ENCODE measurements at places on chromosomes 12 and 14.
A peak's percentile ranks its signal among the peaks of the same experiment; 100 is the strongest.

DNA sequence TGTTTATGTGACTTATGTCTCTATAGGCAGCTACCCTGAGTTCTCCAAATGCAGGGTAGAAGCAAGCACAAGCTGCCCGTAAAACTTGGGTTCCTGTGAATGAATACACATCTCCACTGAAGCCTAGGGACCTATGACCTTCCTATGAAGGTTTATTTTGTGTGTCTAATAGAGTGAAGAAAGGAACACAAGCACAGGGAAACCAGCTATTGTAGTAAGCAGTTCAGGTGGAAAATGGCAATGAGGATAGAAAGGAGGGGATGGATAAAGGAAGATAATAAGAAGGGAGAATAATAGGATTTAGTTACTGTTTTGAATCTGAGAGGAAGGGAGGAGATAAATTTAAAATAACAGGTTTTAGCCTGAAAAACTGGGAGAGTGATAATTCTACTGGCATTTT, 2.4 kb downstream of the PFKM start:
- DNase-seq, result no peak

DNA sequence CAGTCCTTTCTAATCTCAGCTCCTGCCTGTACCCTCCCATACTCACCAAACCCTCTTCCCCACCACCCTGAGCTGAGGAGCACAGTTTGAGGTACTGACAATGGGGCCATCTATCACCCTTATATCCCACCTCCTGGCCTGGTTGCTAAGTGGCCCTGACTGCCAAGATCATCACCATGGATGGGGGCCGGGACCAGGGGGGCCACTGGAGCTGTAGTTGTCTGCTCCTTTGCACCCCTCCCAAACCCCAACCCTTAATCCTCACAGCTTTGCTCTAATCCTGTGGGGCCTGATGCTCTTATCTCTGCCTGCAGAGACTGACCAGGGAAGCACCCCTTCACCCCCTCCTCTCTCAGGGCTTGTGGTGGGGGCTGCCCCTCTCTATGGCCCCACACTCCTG, 395 bp upstream of the GNB3 start:
- no peak for DNase-seq

- DNase-seq, result no peak
These were observed 24.4 kb downstream of the SLC8B1 start for GRCh38 chr12:113310489-113310888.

GRCh38 chr14:51488569-51489220, 163.0 kb upstream of the FRMD6 start:
- no peak for DNase-seq

DNA sequence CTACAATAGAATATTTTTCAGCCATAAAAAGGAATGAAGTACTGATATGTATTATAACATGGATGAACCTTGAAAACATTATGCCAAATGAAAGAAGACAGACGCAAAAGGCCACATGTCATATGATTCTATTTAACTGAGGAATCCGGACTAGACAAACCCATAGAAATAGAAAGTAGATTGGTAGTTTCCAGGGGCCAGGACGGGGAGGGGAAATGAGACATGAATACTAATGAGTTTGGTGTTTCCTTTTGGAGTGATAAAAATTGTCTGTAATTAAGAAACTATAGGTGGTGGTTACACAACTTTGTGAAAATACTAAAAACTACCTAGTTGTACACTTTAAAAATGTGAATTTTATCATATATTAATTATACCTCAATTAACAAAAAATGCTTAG, 247.6 kb downstream of the BCAT1 start:
- DNase-seq, result no peak

- DNase-seq, result peak; percentile 50
These were observed 1.5 kb upstream of the KRT6A start for GRCh38 chr12:52494518-52494917.

- no peak for DNase-seq
These were observed at the start of gene IFNG for GRCh38 chr12:68159681-68160304. Gene IFNG (minus strand): TSS chr12:68159740. CDS start chr12:68159615, 125 bp downstream.

DNA sequence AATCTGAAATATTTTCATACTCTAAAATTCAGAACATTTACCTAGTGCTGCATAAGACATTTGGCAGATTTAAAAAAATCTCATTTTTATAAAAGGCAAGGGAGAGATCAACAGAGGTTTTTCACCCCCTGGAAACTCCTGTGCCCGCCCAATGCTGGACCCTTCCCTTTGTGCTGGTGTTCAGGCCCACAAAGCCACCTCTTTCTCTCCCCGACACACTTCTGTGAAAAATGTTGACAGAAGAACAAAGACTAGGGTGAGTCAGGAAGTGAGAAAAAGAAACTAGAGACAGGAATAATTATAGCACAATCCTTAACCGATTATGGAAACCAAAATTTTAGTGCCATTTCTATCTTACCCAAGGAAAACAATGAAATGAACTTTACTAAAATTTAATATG, 197.7 kb upstream of the STXBP6 start:
- no peak for DNase-seq

DNA sequence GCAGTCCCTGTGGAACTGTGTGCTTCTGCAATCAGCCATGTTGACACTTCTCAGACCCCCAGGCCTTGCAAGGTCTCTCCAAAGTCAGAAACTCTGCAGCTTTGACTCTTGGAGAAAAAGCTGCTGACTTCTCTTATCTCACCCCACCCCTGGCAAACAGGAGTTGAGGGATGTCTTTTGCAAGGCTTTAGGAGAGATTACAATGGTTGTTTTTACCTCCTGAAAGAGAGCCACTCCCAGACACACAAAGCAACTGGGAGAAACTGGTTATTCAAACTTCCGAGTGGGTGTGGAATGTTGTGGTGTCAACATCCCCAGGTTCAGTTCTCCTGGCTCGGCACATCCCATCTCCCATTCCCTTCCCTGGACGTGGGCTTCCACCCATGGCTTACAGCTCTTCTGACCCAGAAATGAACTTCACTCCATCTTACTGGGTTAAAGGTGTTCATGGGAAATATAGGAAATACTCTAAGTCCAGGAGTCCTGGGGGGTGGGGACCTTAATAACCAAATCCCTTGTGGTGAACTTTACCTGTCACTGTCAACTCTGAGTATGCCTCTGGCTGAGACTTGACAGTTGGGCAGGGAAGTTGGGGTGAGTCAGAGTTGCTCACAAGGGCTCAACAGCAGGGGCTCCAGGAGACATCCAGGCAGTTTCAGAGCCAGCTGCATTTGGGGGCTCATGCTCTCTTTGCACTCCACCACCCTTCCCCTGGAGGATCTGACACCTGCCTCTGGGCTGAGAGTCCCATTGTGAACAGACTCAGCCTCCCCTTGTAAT, 41.9 kb downstream of the CCDC177 start:
- no peak for DNase-seq

- no peak for DNase-seq
These were observed 13.5 kb upstream of the NGB start for GRCh38 chr14:77284466-77284865.

DNA sequence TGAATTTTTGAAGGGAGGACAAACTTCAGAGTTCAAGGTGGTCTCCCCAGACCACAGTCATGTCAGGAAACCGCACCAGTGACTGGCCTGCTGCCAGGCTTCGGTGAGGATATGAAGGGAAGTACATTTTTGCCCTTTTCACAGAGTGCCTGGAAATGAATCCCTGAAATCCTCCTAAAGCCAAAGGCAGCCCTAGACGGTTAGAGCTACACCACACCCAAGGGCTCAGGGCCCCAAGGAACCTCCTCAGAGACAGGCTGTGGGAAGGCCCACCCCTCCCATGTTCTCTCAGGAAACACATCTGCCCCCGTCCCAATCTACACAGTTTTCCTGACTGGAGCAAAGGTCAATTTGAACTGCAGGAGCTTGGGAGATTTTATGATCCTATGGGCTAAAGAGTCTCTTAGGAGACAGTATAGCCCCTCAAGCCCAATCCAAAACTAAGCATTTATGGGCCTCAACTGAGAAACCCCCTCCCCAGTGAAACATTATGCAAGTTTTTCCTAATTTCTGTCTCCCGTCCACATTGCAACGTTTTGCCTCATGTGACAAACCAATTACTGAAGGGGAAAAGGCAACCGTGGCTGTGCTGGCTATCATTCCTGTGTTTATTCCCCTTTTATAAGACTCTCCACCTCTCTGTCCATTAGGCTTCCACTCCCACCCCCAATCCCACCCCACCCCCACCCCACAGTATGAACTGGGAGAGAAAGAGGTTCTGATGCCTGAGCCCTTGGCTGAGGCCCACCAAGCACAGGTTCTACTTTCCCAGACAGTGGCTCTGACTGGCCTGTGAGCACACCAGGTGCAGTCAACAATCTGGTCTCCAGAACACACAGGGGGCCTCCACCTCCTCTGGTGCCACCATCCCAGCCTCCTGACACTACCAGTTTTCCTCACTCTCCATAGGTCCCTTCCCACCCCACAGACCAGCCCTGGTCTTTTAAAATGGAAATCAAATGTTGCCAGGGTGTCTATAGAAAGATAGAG, 9.6 kb upstream of the RNASE1 start:
- no peak for DNase-seq
